Effector CD4-positive, alpha-beta T cell (primary cell): ENCODE measurements at places on chromosomes 13 and 19.

DNA sequence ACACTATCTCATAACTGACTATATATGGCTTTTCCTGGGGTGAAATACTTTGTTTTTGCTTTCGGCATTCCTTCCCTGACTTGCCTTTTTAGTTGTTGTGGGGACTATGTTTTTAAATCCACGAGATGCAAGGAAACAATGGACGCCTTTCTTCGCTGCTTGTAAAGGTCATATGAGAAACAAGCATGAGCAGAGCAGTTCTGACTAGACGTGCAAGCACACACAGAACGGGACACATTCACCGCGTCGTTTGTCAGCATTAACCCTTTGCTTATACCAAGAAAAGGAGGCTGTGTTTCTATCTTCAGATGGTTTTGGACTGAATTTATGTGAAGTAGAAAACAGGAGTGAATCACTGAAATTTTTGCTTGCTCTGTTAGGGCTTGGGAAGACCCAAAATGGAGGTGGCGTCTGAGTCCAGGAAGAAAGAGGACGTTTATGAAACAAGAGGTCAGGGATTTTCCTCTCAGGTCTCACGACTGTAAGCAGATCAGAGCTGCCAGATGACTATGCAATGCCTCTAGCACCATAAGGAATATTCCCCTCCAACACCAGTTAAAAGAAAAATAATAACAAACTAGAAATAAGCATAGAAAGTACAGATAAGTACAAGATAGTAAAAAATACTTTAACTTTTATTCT, 358.9 kb downstream of the DLEU7 start:
- DNase-seq, result no peak

- no peak for DNase-seq
Observed at GRCh38 chr13:102965802-102966201, 100.4 kb downstream of the SLC10A2 start.

GRCh38 chr13:48902368-48902767, 73.3 kb upstream of the FNDC3A start:
- DNase-seq, result no peak

- DNase-seq, result no peak
Observed at GRCh38 chr19:29800100-29800825, 11.5 kb upstream of the CCNE1 start.

- DNase-seq, result no peak
Observed at GRCh38 chr13:73451221-73452029, 392.6 kb downstream of the KLF5 start.

DNA sequence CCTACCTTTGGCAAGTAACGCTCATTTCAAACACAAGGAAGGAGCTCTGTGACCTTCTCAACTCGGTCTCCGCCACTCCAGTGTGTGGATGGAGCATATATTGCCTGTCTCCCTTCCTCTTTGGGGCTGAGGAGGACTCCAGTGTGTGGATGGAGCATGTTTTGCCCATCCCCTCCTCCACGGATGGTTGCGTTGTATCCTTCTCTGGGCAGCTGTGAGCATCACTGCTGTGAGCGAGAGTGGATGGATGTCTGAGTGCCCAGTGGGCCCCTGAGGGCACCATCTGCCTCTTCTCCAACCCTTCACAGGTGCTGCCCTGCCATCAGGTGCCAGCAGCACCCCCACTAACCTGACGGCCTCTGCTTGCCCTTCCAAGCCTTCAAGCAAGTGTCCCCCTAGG, 186.2 kb downstream of the TEX29 start:
- DNase-seq, result no peak

- no peak for DNase-seq
Observed at GRCh38 chr19:19260417-19261214, 12.5 kb downstream of the TM6SF2 start.

DNA sequence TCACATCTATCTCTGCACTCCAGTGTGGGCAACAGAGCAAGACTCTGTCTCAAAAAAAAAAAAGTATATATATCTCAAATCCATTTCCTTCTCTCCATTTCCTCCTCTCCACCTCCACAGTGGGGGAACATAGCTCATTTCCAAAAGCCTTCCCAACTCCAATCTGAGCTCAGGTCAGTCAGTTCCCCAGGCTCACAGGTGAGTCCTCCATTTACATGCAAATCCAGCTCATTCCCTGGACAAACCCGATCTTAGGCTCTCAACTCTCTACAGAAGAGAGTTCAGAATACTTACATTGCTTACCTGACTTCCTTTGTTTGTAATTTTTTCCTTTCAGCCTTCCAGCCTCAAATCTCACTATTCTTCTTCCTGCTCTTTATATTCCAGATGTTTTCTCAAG, 518.3 kb downstream of the GPC6 start:
- DNase-seq, result no peak

GRCh38 chr19:48355365-48355954, 8.3 kb downstream of the TMEM143 start:
- no peak for DNase-seq

- no peak for DNase-seq
Observed at GRCh38 chr19:21674454-21674853, 92.9 kb downstream of the ZNF100 start.

DNA sequence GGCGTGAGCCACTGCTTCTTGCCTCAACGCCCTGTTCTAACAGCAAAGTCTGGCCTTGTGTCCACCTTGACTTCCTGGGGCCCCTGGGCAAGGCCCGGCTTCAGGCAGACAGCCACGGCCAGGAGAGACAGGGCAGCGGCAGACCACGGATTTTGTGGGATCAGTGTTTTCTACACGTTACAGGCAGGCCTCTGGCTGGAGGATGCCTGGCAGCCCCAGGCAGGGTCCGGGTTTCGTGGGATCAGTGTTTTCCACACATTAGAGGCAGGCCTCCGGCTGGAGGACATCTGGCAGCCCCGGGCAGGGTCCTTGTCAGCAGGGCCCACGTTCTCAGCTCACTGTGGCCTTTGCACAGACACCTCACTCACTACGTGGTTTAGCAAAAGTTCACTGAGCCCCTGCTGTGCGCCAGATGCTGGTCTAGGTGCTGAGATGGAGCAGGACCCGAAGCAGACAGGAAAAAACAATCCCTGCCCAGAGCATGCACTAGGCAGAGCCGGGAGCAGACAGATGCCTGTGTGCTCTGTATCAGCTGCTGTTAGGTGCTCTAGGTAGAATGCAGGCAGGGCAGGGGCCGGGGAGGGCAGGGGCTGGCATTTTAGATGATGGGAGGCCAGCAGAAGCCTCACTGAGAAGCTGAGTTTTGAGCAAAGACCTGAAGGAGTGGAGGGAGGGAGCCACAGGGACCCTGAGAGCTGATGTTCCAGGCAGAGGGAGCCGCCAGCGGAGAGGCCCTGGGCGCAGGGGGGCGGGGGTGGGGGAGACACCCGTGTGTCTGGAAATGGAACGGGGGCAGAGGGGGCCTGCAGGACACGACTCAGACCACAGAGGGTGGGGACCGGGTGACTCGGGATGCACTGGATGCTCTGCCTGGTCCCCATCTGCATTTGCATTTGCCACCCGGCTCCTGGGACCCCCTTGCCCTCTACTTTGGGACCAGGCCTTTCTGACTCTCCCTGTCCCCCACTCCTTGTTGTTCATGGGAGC, 25.0 kb upstream of the NCCRP1 start:
- DNase-seq, result no peak

GRCh38 chr13:44249431-44249836, 124.2 kb upstream of the SERP2 start:
- no peak for DNase-seq

- DNase-seq, result no peak
Observed at GRCh38 chr13:49084961-49085360, 109.2 kb downstream of the FNDC3A start.

DNA sequence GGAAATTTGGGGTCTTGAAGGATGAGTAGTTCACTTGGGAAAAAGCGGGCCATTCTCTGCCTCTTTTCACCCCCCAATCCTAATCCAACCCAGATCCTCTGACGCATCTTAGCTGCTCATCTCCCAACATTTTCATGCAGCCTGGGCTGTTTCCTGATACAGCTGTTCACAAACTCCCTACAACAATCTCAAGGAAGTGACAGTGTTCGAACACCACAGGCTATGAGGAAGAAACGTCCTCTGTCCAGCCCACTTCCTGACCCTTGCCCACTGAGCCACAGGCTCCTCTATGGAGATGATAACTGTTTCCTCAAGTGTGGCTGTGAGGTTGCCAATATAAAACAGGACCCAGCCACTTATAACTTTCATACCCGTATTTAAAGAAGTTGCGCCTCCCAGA, 16.2 kb downstream of the LMTK3 start:
- DNase-seq, result no peak

DNA sequence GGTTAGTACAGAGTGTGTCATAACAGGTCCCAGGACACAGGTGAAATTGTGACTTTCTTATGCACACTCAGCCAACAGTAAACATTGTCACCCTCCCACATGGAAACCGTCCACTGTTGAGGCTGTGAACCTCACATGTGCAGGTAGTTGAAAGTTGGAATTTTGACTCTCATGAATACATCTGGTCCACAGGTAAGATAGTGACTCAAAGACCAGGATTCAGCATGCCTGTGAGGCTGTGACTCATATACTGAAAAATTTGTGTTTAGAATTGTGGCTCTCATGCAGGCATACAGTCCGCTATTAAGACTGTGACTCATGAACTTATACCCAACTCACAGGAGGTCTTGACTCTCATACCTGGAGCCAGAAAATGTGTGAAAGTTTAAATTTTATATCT, 67.8 kb downstream of the ZNF728 start:
- no peak for DNase-seq
